ENCODE measurements at places on chromosomes 1 and 21.

GRCh38 chr1:151401860-151402259 lies 2.5 kb downstream of the PSMB4 start:
- DNase-seq = no peak

GRCh38 chr1:204413170-204413535 lies 1.5 kb upstream of the PPP1R15B start:
- DNase-seq = no peak

DNA sequence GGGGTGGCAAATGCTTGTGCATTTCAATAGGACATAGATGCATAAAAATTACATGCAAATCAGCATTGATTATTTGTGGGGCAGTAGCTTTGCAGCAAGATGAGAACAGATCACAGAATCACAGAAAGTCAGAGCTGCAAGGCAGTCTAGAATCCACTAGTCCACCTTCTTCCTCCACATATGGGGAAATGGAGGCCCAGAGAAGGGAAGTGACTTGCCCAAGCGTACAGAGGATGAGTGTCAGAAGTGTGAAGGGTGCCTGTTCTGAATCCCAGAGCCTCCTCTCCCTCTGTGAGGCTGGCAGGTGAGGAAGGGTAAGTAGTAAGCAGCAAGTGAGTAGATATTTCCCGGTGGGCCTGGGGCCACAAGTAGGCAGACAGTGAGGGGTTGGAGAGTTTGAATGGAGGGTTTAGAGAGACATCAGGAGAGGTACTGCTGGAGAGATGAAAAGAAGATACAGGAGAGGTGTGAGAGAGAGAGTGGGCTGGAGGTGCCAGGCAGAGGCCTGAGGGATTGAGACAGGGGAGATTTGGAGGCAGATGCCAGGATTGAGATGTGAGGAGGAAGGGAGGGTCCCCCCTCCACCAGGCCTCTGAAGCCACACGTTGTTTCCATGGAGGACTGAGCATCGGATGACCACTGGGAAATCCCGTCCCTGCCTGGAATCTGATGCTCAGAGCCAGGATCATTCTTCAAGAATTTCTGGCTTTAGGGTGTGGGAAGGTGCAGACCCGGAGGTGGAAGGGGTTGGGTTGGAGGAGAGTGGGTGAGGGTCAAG lies 4.8 kb upstream of the MYOG start:
- no peak for DNase-seq

DNA sequence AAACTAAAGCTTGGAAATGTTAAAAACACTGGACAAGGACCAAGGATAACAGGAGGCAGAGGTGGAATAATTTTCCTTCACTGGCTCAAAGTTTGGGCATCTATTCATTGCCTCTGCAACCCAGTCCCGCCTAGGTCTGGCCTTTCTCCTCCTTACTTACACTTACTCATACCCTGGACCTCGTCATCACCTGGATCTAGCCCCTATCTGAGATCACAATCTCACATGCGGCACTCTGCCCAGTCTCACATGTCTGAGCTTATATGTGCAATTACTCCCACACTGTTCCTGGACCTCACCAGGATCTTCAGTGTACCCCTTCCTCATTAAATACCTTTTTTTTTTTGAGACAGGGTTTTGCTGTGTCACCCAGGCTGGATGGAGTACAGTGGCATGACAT lies 37.6 kb downstream of the NVL start:
- DNase-seq = no peak

GRCh38 chr1:7395251-7395650 lies 375.8 kb upstream of the VAMP3 start:
- DNase-seq = no peak

DNA sequence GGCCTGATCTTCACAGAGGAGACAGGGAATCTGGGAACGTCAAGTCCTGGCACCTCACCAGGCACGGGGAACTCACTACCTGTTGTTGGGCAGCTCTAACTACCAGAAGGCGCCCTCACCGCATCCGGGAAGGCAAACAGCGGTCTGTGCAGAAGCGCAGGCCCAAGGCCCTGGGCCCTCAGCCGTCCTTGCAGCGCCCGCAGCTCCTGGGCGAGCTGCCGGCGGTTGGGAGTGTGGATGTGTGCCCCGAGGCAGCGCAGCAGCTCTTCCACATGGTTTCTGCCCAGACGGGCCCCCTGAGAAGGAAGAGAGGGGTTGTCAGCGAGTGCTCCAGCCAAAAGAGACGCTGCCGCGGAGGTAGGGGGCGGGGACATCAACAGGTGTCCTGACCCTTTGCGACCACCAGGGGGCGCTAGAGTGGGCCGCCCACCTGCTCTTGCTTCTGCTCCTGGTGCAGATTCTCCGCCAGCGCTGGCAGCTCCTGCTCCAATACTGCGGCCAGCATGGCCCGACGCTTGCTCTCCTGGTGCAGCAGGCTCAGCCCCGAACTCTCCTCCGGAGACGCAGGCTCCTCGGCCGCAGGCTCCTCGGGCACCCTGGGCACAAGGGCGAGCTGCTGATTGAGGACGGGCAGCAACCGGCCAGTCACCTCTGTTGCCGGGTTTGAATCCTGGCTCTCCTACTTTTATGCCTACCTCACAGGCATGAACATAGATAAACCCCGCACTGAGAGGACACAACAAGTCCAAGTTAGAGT lies 9.3 kb downstream of the MAP3K6 start:
- DNase-seq = no peak

DNA sequence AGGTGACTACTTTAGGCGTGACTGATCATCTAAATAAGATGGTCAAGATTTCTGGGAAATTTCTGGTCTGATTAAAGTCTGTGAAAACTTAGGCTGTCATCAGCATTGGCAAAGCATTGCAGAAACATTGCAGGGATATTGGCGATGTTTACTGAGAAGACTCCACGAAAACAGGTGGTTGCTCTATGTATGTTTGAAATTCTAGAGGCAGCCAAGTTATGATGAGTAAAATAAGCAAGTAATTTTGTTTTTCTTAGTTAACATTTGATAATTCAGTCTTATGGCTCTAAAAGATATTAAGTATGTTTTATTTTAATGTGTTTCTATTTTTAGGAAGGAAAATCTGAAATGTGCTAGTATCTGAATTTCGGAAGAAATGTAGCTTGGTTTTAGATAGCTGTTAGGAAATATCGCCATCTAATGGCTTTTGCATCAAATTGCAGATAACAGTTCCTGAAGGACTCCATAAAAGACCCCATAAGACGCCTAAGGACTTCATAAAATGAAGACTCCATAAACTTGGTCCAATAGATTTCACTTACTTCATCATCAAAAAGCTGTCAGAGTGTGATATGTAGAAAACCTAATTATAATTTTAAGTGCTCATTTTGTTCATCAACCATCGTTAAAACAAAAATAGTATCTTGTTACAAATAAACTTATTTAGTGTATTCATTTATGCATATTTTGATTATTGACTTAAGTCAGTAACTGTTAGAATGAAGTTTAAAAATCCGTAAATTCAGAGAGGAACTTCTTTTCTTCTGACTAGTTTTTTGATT lies 344.6 kb downstream of the RYR2 start:
- DNase-seq = no peak

- DNase-seq = no peak
Observed at GRCh38 chr1:184429335-184429734, 42.5 kb downstream of the C1orf21 start.

GRCh38 chr21:38315122-38315521 lies 58.3 kb downstream of the KCNJ15 start:
- no peak for DNase-seq

- DNase-seq = no peak
Observed at GRCh38 chr1:48031676-48032075, 34.5 kb upstream of the TRABD2B start.

GRCh38 chr1:12180315-12180714 lies 13.5 kb downstream of the TNFRSF1B start:
- no peak for DNase-seq

- no peak for DNase-seq
Observed at GRCh38 chr1:204611036-204611435, 74.5 kb downstream of the LRRN2 start.

DNA sequence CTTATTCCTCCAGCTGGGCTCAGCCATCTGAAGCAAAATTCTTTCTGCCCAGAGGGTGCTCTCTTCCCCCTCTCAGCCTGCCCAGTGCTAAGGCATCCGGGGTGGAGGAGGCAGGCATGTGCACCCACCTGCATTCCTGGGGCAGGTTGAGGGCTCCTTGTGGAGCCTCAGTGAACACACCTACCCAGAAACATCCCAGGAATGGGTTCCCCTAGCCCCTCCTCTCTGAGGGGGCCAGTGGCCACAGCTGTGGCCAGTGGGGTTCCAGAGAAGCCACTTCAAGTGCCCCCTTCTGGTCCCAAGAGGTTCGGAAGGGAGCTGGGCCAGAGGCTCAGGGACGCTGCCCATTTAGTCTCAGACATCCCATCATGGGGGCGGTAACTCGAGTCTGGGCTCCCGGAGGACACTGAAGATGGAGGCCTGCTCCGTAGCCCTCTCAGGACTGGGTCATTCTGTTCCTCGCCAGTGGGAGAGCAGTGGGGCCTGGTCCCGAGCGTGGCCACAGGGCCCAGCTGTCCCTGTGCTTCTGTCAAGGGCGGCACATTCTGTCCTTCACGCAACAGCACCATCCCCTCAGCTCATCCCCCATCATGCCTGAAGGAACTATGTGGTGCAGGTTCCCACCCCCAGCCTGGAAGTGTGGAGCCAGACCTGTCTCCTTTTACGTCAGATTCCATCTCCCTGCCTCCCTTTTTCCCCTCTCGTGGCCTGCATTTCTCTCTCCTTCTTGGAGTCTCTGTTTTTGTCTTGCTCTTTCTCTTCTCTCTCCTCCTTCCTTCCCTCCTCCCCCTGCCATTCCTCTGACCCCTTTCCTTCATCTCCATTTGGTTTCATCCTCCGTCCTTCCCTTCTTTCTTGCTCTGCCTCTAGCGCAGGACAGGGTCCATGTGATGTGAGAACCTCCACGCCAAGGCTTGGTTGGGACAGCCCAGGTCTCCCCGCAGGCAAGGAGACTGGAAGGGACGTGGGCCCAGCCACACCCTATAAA lies 49.6 kb upstream of the KDM4A start:
- no peak for DNase-seq

GRCh38 chr1:98793136-98793535 lies 131.6 kb downstream of the SNX7 start:
- DNase-seq = no peak

DNA sequence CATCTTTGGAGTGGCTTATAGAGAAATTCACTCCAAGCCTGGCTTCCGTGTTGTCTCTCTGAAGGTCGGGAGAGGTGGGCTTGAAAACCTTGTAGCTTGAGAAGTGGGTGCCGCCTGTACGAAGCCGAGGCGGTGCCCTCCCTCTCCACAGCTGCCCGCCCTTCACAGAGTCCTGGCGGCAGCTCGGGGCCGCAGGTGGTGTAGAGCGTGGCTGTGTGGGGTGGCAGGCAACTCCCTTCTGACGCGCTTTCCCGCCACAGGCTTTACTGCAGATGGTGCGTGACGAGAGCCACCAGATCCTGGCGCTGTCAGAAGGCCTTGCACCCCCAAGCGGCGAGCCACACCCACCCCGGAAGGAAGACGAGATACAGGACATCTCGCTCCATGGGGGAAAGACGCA lies 33.1 kb upstream of the DIP2A start:
- DNase-seq = no peak

DNA sequence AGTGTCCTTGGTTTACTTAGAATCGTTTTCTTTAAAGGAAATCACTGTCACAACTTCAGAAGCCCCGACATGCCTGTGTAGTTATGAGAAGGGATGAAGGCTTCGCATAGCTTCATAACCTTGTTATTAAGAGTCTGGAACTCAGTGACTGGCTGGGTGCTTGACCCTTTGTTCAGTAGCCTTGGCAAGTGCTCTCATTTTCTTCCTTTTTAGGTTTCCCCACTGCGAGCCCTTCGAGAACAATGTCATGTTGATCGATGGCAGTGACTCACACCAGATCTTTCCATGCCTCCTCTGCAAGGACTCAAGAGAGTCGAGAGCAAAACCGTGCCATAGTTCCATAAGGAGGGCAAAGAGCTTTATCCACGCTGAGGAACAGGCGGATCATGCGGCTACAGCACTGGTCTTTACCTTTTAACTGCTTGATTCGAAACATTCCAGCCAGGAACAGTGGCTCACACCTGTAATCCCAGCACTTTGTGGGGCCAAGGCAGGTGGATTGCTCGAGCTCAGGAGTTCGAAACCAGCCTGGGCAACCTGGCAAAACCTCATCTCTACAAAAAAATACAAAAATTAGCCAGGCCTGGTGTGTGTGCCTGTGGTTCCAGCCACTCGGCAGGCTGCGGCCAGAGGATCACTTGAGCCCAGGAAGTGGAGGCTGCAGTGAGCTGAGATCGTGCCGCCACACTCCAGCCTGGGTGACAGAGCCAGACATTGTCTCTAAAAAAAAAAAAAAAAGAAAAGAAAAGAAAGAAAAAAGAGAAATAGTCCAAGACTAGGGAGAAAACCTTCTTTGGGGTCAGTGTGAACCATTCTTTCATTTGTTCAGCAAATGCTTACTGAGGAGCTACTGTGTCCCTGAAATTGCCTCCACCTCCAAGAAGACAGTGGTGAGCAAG lies 95.4 kb upstream of the ERRFI1 start:
- peak; percentile 81 for DNase-seq

- DNase-seq = no peak
Observed at GRCh38 chr1:26677306-26678115, 18.3 kb upstream of the ARID1A start.

- peak; percentile 79 for DNase-seq
Observed at GRCh38 chr1:221865808-221866207, 123.9 kb upstream of the DUSP10 start.

GRCh38 chr1:89069951-89070350 lies 4.9 kb upstream of the GBP1 start:
- no peak for DNase-seq

GRCh38 chr1:53686091-53686964 lies 52.6 kb downstream of the GLIS1 start:
- DNase-seq = no peak

GRCh38 chr1:234702342-234703000 lies 92.5 kb upstream of the IRF2BP2 start:
- no peak for DNase-seq

GRCh38 chr1:15308621-15309027 lies 61.6 kb downstream of the FHAD1 start:
- no peak for DNase-seq

DNA sequence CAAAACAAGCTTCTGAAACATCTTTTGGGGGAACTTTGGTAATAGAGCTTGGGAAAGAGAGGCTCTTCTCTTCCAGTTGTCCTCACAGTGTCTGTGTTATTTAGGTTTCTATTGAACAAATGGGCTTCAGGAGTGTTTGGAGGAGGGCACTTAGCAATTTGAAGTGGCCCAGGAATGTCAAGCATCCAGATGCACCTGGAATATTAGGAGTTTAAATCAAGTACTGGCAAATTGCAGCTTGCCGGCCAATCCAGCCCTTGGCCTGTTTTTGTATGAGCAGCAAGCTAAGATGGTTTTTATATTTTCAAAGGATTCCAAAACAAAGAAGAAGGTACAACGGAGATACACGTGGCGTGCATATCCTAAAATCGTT lies 94.7 kb downstream of the CCDC185 start:
- DNase-seq = no peak

DNA sequence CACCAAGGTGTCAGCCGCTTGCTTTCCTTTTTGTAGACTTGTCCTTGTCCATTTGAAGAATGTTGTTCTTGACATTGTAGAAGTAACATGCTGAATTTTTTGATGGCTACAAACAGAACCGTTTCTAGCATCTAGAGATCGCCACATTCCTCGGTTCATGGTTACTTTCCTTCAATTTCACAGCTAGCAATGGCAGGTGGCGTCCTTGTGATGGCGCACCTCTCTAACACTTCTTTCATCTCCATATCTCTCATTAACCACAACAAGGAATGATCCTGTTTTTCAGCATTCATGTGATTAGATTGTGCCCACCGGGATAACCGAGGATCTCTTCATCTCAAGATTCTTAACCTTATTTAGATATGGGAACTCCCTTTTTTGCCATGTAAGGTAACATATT lies 2129.8 kb downstream of the NCAM2 start:
- no peak for DNase-seq

- no peak for DNase-seq
Observed at GRCh38 chr21:14916676-14917141, 148.1 kb downstream of the NRIP1 start.

- DNase-seq = no peak
Observed at GRCh38 chr1:204441558-204441957, 29.9 kb upstream of the PPP1R15B start.
